ENCODE measurements at places on chromosomes 2 and 18.

DNA sequence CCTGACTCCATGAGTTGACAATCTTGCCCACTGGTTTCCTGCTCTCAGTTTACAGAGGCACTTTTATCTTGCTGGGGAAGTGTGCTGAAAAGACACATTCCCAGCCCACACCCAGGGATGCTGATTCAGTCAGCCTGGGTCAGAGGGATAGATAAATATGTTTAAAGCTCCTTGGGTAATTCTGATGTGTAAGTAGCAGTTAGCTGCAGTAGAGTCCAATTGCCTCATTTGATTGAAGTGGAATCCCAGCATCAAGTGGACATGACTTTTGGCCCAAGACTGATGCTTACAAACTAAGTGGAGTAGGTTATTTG, 29.4 kb downstream of the PSD4 start:
- no peak for DNase-seq

DNA sequence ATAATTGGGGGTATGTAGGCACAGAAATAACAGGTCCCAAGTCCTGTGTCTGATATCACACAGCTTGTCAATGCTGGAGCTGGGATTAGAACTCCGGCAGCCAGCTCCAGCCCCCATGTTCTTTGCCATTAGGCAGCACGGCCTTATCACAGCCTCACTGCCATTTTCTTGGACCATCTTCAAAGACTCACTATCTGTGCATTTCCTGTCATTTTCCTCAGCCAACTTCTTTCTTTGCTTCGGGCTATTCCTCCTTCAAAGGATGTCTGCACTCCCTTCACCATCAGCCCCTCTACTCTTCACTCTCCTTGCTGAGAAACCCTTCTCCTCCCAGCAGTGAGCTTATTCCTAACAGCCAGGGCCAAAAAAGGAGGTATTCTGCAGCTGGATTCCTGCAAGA, 139.6 kb downstream of the GALNT14 start:
- no peak for DNase-seq

DNA sequence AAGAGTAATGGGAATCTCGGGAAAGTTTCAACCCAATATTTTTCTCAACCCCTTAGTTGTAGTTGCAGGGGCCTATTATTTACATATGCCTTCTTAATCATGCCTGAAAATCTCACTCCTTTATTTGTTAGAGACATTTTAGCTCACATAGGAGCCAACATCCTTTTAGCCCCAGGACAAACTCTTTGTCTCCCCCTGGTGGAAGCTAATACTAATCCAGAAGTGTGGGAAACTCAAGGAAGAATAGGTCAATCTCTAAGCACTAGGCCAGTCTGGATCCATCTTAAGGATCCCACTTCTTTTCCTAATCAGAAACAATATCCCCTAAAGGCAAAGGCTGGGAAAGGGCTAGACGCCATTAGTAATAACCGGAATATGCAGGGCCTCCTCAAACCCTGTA, 550.9 kb upstream of the PKDCC start:
- no peak for DNase-seq

DNA sequence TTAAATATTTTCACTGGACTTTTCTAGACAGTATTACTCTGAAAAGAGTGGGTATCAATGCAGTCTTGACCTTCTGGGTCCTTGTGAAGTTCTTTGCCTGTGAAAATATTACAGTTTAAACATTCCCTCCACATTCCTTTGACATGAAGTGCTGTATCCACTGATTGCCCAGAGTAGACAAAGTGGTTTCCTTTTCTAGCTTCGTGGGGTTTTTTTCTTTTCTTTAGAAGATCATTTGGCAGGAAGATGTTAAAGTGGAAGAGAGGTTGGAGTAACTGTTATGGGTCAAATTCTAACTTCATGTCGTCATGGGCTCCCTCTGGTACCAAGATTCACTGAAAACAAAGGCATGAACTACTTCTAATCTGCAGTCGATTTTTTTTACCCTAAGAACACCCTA, 496.9 kb downstream of the EPHA4 start:
- no peak for DNase-seq

GRCh38 chr18:40531051-40531450, 1424.0 kb upstream of the PIK3C3 start:
- DNase-seq = no peak

GRCh38 chr2:46847185-46847710, 68.4 kb downstream of the MCFD2 start:
- no peak for DNase-seq

- DNase-seq = no peak
These were observed 219.3 kb upstream of the APCDD1 start for GRCh38 chr18:10234912-10235660.

GRCh38 chr2:203740871-203741281, 34.4 kb downstream of the CD28 start:
- peak; percentile 80 for DNase-seq

- DNase-seq = no peak
These were observed 1.1 kb downstream of the DNAJC27 start for GRCh38 chr2:24970483-24971285.

- no peak for DNase-seq
These were observed 369.6 kb upstream of the NRXN1 start for GRCh38 chr2:51401546-51401945.

- no peak for DNase-seq
These were observed 277.3 kb upstream of the FN1 start for GRCh38 chr2:215712871-215713790.

DNA sequence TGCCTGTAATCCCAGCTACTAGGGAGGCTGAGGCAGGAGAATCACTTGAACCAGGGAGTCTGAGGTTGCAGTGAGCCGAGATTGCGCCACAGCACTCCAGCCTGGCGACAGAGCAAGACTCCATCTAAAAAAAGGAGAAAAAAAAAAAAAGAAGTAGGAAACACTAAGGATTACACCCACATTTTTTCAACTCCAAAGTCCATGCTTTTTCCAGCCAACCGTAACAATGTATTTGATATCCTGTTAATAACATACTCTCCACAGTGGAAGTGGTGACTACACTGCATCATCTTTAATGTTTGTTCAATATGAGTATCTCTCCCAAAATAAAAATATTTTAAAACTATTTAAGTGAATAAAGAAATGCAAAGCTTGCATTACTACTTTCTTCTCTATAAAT, 481.6 kb upstream of the ACVR2A start:
- no peak for DNase-seq

DNA sequence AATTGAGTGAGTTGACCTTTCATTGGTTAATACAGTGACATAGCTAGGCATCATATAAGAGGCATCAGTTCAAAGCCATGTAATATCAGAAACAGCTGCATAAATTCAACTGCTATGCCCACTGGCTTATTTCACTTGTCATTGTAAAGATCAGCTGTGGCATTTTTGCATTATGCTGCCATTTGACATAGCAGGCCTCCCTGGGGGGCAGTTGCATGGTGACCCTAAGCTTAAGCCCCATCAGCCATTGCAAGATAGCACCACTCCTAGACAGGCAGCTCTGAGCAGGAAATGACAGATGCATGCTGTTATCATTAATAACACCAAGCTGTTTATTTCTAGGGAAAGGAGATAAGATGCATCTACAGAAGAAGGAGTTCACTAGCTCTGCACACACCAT, 233.4 kb upstream of the CNTNAP5 start:
- no peak for DNase-seq

GRCh38 chr2:68250652-68251186, 1.6 kb downstream of the PPP3R1 start:
- DNase-seq = peak; percentile 86

DNA sequence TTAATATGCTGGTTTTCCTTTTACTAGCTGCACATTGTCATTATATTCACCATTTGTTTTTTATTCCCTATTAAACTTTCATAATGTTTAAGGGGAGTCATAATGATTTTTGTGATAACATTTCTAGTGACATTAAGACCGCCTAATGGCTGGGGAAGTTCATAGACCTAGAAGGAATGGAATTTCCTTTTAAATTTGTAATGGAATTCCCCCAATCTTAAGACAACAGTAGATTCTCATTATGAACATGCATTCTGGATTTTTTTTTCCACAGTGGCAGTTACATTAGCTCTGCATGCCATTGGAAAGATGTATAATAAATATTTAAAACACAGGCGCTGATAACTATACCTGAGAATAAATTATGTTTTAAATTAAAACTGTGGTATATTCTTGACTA, 8.4 kb downstream of the YPEL5 start:
- no peak for DNase-seq

DNA sequence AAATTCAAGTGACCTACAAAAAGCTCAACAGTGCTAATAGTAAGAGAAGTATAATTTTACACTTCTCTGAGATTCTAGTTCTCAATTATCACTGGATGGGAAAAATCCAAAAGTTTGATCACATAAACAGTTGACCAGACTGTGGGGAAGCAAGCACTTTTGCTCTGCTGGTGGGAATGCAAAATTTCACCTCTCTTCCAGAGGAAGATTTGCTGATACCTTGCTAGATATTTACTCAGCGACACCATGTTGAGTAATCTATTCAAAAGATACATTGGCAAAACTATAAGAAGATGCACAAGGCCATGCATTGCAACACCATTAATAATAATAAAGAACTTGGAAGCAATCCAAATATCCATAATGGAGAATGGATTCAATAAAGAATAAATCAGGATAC, 204.4 kb downstream of the MREG start:
- DNase-seq = no peak

DNA sequence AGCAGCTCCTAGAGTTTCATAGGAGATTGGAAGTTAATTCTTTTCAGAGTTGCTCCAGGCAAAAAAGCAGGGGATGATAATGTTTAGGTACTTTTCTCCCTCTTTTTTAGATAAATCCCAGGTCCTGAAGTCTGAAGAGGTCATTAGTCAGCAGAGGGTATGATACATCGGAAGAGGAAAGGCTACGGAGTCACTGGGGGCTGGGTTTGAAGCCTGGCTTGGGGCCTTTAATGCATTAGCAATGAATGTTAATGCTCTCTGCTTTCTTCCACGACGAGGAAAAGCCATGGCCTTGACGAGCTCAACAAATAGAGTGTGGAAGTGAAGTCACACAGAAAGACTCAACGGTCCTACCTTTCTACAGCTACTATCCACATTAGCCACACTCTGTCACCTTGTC, 235.1 kb downstream of the NCKAP5 start:
- no peak for DNase-seq

- DNase-seq = no peak
These were observed 15.3 kb downstream of the FASTKD2 start for GRCh38 chr2:206780671-206781070.

DNA sequence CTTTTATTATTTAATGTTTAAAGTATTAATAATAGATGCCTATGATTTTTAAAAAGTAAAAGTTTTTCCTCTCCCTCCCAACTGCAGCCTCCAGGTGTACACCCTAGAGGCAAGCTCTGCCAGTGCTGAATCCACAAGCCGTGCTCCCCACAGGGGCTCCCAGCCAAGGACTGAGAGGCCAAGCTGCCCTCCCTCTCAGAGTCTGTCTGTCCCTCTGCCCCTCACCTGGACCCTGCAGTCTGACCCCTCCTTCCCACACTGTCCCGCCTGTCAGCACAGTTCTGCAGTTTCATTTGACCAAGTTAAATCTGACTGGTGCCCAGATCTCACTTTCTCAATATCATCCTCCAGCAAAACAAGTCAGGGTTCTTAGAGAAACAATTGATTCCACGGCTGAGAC, 14.8 kb upstream of the PROC start:
- DNase-seq = no peak

GRCh38 chr2:197107291-197108269, 181.1 kb upstream of the PGAP1 start:
- DNase-seq = no peak

DNA sequence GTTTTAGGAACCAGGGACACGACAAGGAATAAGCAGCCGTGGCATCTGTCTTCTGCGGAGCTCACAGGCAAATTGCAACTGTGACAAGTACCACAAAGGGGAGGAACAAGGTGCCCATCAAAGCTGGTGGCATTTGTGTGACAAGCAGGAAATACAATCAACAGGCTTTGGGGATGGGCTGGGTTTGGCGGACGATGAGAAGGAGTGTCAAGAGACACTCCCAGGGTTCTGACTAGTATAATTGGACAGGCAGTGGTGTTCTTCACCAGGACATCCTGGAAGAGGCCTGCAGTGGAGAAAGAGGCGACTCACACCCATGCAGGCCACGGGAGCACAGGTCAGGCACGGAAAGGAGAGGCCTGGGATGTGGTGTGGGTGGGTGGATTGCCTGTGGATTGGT, 14.2 kb upstream of the SPATA3 start:
- peak; percentile 33 for DNase-seq

DNA sequence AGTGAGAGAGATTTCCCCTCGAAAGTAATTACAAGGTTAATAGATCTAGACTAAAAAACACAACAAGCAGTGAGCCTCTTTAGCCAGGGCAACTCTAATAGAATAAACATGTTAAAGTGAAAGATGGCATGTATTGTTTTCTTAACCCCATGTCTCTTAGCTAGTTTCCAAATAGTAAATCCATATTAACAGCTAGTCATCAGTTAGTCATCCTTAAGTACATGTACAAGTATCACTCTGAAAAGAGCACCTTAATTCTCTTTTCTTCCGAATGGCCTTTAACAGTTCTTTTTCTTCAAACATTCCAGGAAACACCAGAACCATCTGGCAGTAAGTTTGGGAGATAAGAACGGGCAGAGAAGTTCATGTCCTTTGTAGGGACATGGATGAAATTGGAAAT, 1480.0 kb downstream of the LRP1B start:
- no peak for DNase-seq

GRCh38 chr2:118103951-118104940, 16.0 kb downstream of the INSIG2 start:
- no peak for DNase-seq

GRCh38 chr2:143572421-143572820, 443.2 kb downstream of the ARHGAP15 start:
- no peak for DNase-seq

GRCh38 chr18:72419914-72420313, 124.2 kb downstream of the CBLN2 start:
- no peak for DNase-seq

DNA sequence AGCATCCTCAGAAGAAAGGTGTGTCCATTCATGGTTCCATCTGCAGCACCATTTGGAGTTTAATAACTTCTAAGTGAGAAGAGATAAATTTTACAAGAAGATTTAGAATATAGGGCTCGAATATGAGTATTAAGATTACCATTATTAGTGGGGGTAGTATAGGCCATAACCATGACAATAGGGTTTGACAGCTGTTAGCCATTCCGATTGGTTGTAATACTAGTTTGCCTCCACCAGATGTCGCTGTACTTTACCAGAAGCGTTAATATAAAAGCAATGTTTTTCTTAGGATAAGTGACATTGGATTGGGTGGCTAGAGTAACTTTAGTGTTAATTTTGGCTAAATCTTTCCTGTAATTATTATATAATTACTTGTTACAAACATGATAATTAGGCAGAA, 107.5 kb upstream of the SRD5A2 start:
- no peak for DNase-seq

- DNase-seq = no peak
These were observed 180.6 kb downstream of the CLIP4 start for GRCh38 chr2:29295845-29296244.

DNA sequence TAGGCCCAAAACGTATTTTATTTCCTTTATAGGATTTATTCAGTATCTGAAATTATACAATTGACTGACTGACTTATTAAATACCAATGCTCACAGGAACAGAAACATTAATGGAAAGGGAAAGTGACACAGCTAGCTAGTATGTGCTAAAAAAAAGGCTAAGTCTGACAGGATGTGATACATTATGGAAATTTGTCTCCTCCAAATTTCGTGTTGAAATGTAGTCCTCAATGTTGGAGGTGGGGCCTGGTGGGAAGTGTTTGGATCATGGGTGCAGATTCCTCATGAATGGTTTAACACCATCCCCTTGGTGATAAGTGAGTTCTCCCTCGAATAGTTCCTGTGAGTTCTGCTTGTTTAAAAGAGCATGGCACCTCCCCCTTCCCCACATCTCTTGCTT, 70.6 kb upstream of the WDR75 start:
- no peak for DNase-seq

All from CD4-positive, alpha-beta T cell treated with Interleukin-15 for 4 hours (primary cell).